Spinal cord (tissue), 10 donors: ENCODE measurements at places on chromosomes 1 and 21. TPM values are rescaled to one million over a fixed set of nuclear protein-coding genes. Genes with fewer than 3 reads are reported as not detected.

The LINGO4 gene
- 0.22 TPM for total RNA-seq

The DENND2D gene
- total RNA-seq = 7.1 TPM

The TSPAN1 gene
- 0.28 TPM for total RNA-seq

The ATP5PF gene
- total RNA-seq = 100 TPM

DNA sequence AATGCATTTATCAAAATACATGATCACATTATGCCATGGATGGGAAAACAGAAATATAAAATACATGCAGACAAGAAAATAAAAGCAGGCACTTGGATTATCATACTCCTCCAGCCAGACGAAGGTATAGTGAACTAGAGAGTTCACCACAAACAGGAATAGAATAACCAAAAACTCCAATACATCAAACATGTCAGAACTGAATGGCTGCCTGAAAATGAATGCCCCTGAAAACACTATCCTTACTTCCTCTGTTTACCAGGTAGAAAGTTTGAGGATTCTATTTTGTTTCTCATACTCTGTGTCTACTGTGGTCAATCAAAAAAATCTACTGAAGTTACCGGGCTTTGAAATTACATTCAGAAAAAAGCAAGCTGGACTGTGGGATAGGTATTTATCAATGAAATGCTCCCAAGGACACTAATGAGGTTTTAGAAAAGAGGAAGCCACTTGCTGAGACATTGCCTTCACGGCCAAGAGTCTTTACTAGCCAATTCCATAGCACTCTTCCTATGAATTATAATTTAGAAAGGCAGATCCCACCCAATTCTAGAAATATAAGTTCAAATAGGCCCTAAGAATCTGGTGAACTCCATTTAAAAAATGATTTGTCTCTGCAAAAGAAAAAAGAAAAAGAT, 197.7 kb downstream of the SMYD3 start:
- no peaks in the 10 kb centered on the region for H3K27me3 ChIP-seq
- no peak for DNase-seq
- H3K4me3 ChIP-seq = no peak overlapping the region
- no peaks in the 10 kb centered on the region for H3K36me3 ChIP-seq

GRCh38 chr1:116232989-116233514, 121.9 kb downstream of the MAB21L3 start:
- H3K27me3 ChIP-seq = no peaks in the 10 kb centered on the region
- no peak overlapping the region for H3K27ac ChIP-seq
- H3K4me3 ChIP-seq = no peak overlapping the region

DNA sequence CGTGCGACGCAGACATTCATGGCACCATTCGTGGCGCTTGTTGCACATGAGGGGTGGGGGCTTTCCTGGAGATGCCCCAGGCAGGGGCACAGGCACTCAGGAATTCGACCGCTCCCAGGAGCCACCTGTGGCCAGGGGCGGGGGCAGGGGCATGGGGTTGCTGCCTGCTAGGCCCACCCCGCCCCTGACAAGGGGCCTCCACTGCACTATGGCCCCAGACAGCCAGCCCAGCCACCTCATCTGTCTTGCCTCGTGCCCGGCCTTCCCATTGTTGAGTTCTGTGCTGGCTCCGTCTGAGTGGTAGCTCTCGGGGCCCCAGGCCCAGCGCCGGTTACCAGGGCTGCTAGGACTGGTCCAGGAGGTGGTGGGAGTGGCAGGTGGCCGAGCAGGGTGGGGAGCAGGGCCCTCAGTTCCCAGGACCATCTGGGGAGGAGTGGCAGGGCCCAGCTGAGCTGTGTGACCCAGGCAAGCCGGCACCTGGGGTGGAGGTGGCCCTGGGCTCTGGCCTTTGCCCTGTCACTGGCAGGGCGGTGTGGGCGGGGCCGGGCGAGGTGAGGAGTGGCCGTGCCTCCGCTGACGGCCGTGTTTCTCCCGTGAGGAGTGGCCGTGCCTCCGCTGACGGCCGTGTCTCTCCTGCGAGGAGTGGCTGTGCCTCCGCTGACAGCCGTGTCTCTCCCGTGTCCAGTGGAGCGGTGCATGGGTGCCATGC, 1.9 kb downstream of the PLCH2 start:
- peaks cover 62% of the 10 kb centered on the region for H3K36me3 ChIP-seq
- no peak for DNase-seq
- no peak overlapping the region for H3K4me3 ChIP-seq
- no peak overlapping the region for H3K27ac ChIP-seq
- peaks cover 63% of the 10 kb centered on the region for H3K4me1 ChIP-seq
- no peaks in the 10 kb centered on the region for H3K27me3 ChIP-seq

GRCh38 chr1:76239470-76239918, 164.9 kb downstream of the ST6GALNAC3 start:
- no peak overlapping the region for H3K4me3 ChIP-seq
- no peak for DNase-seq
- no peaks in the 10 kb centered on the region for H3K36me3 ChIP-seq
- H3K27ac ChIP-seq = no peak overlapping the region
- peaks cover 2% of the 10 kb centered on the region for H3K27me3 ChIP-seq
- H3K4me1 ChIP-seq = no peaks in the 10 kb centered on the region
